Mucosa of descending colon (tissue), 3 donors: ENCODE measurements at places on chromosomes 3 and 15.
A peak's percentile ranks its signal among the peaks of the same experiment; 100 is the strongest.

DNA sequence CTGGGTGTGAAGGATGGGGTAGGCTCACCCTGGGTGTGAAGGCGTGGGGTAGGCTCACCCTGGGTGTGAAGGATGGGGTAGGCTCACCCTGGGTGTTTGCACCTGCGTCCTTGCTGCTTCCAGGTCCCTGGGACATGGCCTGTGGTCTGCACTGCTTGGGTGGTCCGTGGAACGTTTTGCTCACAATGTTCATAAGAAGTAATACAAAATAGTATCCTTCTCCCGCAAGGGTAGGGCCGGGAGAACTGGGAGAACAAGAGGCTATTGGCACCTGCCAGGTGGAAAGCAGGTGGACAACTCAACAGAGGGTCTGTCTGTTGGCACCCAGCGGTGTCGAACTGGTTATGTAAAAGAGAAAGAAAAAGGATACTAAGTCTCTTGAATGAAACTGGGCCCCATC lies 17.0 kb upstream of the PCSK6 start:
- no peak for DNase-seq

DNA sequence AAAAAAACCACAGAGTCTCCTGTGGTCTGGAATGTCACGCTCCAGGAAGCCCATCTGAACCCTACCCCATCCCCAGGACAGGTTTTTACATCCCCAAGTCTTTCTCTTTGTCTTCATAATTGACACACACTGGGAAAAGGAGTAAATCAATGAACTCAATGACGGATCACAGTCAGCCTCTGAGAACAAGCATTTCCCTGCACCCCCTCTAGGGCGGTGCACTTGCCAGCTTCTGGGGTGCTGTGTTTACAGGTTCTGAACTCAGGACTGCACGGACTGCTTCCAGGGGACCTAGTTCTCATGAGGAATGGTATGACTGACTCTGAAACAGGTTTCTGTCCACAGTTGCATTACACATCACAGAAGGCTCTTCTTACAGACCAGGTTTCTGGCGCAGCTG lies 81.1 kb downstream of the NUP210 start:
- DNase-seq = no peak

- DNase-seq = no peak
Observed at GRCh38 chr3:51944451-51945021, 2.4 kb downstream of the PARP3 start.

DNA sequence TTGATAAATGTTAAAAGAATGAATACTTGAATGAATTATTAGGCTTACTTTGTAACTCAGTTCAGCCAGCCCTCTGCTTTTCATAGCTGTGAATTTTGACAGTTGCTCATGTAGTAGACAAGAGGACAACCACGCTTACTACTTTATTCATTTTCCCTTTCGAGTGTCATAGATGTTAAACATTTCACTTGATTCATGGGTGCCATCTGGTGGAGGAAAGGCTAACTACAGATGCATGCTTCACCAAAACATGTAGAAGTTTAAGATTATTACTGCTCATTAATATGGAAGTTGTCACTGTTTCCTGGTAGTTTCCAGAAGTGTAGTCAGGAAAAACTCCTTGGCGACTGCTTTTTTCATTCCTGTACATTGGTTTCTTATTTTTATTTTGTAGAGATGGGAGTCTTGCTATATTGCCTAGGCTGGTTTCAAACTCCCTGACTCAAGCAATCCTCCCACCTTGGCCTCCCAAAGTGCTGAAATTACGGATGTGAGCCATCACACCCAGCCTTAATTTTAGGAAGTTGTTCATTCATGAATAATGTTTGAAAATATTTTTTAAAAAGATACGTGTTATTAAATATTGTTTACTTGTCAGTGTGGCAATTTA lies 163.2 kb downstream of the B3GALNT1 start:
- DNase-seq = no peak

- no peak for DNase-seq
Observed at GRCh38 chr3:102790747-102791325, 356.0 kb downstream of the ZPLD1 start.

- no peak for DNase-seq
Observed at GRCh38 chr3:153284282-153284938, 122.4 kb downstream of the RAP2B start.

- DNase-seq = no peak
Observed at GRCh38 chr15:41331833-41332193, 578 bp downstream of the OIP5 start.

DNA sequence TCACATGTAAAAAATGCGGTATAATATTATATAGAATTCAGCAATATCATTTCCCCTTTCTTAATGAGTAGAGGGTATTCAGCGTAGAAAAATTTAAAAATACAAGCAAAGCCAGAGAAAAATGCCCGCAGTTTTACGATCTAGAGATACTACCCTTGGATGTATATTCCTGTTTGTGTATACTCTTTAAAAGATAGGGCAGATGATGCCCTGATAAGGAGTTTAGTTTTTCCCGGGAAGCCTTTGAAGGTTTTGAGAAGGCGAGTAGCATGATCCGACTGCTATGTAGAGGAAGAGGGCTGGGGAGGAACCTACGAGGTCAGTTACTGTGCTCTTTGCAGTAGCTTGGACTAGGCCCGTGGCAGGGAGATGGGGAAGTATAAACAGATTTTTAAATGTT lies 1.2 kb downstream of the YEATS2 start:
- DNase-seq = peak; percentile 23

DNA sequence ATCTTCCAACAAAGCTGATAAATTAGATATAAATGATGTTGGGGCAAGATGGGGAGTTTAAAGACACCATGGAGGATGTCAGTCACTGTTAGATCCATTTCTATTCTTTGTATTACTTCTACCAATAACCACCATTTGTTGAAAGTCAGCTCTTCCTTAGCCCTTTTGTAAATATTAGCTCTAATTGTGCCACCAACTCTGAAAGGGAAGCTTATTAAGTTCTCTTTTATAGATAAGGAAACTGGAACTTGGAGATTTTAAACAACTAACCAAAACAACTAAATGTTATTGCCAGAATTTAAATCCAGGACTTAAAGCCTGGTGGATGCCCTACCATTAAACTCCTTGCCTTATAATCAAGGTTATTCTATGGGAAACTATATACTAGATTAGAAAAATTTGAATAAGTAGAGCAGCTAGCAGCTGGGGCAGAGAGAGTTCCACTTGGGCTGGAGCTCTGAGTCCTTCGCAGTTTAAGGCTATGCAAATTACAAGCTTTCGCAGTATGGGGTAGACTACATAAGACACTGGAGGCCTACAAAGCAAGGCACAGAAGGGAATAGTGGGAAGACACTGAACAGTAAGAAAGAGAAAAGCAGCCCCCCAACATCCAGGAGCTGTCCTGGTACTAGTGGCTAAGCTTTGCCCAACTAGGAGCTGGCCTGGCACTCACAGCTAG lies 52.6 kb downstream of the TM4SF18 start:
- DNase-seq = no peak

- no peak for DNase-seq
Observed at GRCh38 chr3:177345973-177346503, 148.8 kb upstream of the TBL1XR1 start.

GRCh38 chr3:68306571-68306970 lies 625.8 kb downstream of the TAFA4 start:
- DNase-seq = peak; percentile 29

DNA sequence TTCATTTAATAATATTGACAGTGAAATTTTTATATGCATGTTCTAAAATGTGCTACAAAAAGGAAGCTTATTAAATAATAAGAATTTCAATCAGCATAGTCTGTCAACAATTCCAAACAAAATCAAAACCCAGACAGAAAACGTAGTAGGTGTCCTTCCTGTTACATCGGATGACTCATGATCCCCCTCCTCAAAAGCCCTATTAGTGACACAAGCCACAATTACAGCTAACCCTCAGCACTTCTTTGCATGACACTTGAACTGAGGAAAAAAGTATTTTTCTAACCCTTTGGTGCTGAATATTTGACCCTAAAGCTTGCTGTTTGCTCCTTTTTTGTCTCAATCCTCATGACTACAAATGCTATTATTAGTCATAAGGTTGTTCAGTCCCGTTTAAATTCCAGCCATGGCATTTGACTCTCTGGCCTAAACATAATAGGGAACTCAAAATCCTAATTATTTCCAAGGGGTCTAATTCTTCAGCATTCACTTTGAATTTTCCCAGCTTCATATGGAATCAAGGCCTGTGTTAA lies 78.1 kb downstream of the COL8A1 start:
- DNase-seq = no peak

- no peak for DNase-seq
Observed at GRCh38 chr3:153679714-153680113, 441.5 kb upstream of the ARHGEF26 start.

- no peak for DNase-seq
Observed at GRCh38 chr3:13770170-13771169, 109.4 kb downstream of the WNT7A start.

DNA sequence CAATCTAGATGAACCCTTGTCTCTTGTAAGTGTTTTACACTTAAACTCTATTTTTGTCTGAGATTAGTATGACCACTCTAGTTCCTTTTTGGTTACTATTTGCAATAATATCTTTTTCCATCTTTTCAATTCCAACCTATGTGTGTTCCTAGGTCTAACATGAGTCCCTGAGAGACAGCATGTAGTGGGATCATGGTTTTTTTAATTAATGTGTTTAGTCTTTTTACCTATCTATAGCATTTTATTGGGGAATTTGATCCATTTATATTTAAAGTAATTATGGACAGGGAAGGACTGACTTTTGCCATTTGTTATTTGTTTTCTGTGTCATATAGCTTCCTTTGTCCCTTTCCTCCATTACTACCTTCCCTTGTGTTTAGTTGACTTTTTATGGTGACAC lies 21.7 kb downstream of the TNFSF10 start:
- DNase-seq = no peak

DNA sequence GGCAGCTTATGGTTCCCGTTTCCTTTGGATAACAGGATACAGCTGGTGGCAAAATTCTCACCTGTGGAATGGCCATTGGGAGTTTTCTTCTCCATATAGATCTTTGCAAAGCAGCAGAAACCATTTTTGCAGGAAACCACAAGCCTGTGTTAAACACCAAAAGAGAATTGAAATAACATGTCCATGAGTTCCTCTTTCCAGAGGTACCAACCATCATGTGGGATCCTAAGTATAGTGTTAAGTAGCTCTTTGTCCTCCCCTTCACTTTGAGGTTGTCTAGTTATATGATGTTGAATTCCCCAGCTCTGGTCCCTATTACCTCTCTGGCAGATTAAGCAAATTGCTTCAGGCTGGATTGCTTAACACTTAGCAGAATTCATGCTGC lies 94.9 kb downstream of the AKAP13 start:
- no peak for DNase-seq

DNA sequence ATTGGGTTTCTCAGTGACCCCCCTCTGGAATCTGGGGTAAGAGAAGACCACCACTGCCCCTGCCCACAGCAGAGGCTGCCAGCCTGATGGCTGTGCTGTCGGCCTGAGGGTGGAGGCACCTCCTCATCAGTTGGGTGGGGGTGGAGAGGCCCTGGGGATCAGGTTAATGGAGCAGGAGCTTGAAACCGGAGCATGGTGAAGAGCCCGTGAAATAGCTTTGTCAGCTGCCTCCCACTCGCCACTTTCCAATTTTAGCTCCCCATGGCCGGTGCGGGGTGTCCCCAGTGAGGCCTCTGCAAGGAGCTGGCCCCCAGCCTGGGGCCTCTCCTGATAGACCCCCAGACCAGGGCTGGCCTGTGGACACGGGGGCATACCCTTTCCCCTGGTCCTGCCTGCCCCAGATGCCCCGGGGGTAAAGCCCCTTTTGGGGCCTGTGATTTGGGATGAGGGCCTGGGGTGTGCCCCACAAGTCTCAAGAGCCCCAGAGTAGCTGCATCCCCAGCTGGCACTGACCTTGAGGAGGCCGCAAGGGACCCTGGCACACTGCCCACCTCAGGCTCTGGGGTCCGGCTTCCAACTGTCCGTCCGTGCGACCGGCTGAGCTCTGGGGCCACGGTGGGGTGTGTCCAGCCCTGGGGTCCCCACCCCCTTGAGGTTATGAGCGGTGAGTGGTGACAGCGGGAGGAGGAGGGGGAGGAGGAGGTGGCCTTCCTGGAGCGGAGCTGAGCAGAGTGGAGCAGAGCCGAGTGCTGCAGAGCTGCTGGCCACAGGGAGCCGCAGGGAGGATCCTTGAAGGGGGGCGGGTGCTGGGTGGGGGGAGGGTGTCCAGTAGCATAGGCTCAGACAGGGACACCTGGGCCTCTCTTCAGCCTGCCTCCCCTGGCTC lies at the start of gene HHATL:
Gene HHATL, minus strand, starts transcription at position 733 of the 886 bp plus-strand sequence. CDS start 1,972 bp downstream, outside the sequence.
- DNase-seq = peak; percentile 37
